ENCODE measurements at places on chromosomes 1 and 21.

DNA sequence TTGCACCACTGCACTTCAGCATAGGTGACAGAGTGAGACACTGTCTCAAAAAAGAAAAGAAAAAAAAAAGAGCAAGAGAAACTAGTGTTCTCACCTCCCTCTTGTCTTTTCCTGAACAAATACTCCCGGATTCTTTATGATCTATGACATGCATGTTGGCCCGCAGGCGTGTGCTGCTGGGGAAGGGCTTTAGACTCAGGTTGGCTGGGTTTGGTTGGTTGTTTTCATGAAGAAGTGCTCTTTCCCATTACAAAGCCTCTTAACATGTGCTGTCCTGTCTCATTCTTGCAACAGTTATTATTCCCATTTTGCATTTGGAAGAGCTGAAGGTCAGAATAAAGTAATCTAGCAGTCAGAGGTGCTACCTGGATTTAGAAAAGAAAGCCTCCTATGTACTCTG lies 79.5 kb downstream of the TRABD2B start:
- no peak for DNase-seq

- DNase-seq, result peak; percentile 21
These were observed at the start of gene CRABP2 for GRCh38 chr1:156705321-156705917. Gene CRABP2 (minus strand): TSS chr1:156705583. CDS start chr1:156705446, 137 bp downstream.

- DNase-seq, result no peak
These were observed 76.1 kb downstream of the INTS7 start for GRCh38 chr1:211959221-211959620.

DNA sequence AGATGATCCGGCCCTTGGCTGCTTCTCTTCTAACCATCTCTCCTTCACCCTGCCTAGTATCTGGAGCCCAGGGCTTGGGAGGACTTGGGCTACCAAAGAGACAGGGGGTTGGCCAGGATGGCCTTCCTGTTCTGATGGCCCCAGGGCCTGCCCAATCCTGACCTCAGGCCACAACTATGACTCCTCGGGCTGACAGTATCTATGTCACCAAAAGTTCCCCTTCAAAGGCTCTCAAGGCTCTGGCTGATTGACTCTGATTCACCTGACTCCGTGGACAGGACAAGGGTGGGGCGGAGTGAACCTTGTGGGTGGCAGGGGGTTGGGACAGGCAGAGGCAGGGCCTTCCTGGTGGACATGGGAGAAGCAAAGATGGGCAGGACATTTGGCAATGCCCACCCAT lies 12.7 kb downstream of the MEF2D start:
- DNase-seq, result no peak

- no peak for DNase-seq
These were observed 171.4 kb upstream of the SNX7 start for GRCh38 chr1:98490099-98490498.

- no peak for DNase-seq
These were observed 213.5 kb downstream of the RPS6KC1 start for GRCh38 chr1:213264531-213264930.

DNA sequence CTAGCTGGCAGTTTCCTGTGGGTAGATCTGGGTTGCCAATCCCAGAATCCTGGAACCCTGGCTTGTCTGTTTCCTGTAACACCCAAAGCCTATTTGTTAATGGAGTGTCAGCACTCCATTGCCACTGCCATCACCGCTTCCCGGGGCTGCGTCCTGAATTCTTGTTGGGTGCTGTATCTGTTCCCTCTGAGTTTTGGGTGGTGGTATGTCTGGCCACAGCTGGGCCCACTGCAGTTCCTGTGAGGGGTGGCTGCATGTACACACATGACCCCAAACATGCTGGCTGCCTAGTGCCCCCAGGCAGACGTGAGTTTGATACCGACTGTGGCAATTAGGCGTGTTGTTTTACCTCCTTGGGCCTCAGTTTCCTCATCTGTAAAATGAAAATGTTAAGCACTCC lies 29.3 kb downstream of the NAV1 start:
- no peak for DNase-seq

DNA sequence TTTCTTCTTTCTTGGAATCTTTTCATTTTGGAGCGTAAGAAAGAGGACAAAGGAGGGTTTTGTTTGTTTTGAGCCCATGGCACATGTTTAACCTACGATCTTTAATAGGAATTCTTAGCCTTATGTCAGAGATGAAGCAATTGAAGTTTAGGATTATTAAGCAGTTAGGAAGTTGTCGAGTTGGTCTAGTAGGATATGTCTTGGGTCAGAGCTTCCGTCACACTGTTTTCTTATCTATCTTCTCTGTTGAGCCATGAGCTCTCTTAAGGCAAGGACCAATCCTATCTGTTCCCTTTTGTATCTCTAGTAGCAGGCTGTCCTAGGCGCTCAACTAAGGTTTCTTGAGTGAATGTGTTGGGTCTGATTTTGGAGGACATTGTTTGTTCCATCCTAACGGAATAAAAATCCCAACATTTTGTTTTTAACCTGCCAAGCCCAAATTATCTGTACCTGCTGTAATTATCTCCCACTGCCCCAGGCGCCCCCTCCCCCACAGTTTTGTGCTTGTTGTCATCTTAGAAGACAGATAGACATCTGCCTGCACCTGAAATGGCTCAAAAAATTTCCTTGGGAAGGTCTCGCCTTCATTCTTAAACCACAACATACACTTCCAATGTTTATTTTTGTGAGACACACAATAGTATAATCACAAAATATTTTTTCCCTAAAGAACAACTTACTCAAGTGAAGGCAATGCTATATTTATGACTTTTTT lies 95.3 kb upstream of the GADD45A start:
- no peak for DNase-seq

DNA sequence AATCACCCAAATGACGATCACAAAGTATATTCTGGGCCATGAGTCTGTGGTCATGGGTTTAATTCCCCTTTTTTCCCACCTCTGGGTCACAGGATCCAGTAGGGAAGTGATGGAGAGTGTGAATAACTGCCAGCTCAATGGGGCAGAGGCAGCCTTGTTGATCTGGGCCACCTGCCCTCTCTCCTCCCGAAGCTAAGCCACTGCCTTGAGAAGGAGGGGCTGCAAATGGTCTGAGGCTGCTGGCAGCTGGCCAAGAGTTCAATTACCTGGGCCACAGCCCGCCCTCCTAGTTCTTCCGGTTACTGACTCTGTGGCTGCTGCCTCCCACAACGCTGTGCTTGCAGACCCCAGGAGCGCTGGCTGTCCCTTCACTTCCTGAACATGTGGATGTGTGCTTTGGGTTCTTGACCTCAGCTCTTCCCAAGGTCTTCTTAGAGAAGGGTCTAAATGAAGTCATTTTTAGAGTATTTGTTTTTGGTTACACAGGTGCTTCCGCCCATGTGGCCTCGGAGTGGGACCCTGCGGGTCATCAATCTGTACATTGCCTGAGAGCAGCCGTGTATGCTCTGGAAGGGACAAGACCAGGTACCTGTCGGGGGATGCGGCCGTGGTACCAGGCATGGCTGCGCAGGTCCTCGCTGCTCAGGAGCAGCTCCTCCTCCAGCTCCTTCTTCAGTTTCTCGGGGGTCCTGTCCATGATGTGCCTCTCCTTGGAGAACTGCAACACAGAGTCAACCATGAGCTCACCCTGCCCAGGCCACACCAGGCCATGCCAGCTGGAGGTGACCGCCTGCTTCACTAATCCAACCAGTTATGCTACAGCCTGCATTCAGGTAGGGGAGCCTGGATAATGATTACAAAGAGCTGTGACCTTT lies 89.7 kb downstream of the BCAR3 start:
- DNase-seq, result no peak

- DNase-seq, result no peak
These were observed 21.4 kb upstream of the LRRN2 start for GRCh38 chr1:204706838-204707509.

GRCh38 chr21:35649186-35649585 lies 411.1 kb downstream of the SETD4 start:
- no peak for DNase-seq

DNA sequence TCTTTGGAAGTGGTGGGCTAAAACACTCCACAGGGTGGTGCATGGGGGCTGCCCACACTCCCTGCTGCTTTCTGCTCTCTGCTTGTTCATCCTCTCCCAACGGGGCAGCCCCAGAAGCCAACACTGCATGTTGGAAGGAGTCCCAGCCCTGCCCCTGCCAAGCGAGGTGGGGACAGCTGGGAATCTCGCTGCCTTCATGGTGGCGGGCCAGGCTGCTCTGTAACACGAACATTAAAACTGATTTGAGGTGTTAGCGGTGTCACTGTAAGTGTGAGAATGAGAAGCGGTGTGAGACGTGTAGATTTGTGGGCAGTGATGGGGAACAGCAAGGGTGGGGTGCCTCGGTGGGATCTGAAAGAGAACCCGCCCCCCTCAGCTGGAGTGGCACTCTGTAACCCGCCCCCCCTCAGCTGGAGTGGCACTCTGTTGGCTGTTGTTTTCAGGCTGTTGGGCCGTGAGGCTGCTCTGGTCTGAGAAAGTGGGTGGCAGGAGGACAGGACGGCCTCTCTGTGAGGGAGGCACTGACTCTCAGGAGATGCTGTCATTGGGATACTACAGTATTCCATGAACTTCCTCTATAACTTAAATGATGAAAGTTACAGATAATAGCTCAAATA lies 80.9 kb downstream of the PCBP3 start:
- no peak for DNase-seq

GRCh38 chr1:229784834-229785233 lies 158.8 kb downstream of the URB2 start:
- no peak for DNase-seq

- no peak for DNase-seq
These were observed 327.7 kb downstream of the PTPRC start for GRCh38 chr1:198966519-198966918.
